ENCODE measurements at places on chromosomes 7 and 10. TPM values are rescaled to one million over a fixed set of nuclear protein-coding genes. Genes with fewer than 3 reads are reported as not detected.
A peak's percentile ranks its signal among the peaks of the same experiment; 100 is the strongest.

GRCh38 chr10:11396311-11396955 lies 215.0 kb downstream of the USP6NL start:
- no peak overlapping the region for H3K27ac ChIP-seq
- no peaks in the 10 kb centered on the region for H3K36me3 ChIP-seq
- H3K4me1 ChIP-seq, result no peaks in the 10 kb centered on the region
- no peak overlapping the region for H3K4me3 ChIP-seq

GRCh38 chr7:44703921-44704320 lies 44.7 kb upstream of the ZMIZ2 start:
- H3K36me3 ChIP-seq, result peaks cover 81% of the 10 kb centered on the region
- no peaks in the 10 kb centered on the region for H3K4me1 ChIP-seq
- no peak overlapping the region for H3K27ac ChIP-seq
- DNase-seq, result no peak

- H3K27me3 ChIP-seq, result no peaks in the 10 kb centered on the region
- H3K36me3 ChIP-seq, result peaks cover 37% of the 10 kb centered on the region
- H3K27ac ChIP-seq, result peak overlapping the region; percentile 98
- peak overlapping the region; percentile 70 for H3K4me3 ChIP-seq
- DNase-seq, result peak; percentile 96
Measured at GRCh38 chr10:93437086-93437945, 44.8 kb downstream of the MYOF start.

- no peaks in the 10 kb centered on the region for H3K27me3 ChIP-seq
- H3K27ac ChIP-seq, result peak overlapping the region; percentile 90
- peak overlapping the region; percentile 3 for H3K4me3 ChIP-seq
- H3K4me1 ChIP-seq, result peaks cover 39% of the 10 kb centered on the region
- DNase-seq, result peak; percentile 60
Measured at GRCh38 chr7:116434820-116435341, 64.7 kb upstream of the CAV2 start.

- H3K27me3 ChIP-seq, result no peaks in the 10 kb centered on the region
- H3K4me3 ChIP-seq, result no peak overlapping the region
- H3K36me3 ChIP-seq, result peaks cover 25% of the 10 kb centered on the region
- no peak for DNase-seq
- H3K4me1 ChIP-seq, result peaks cover 1% of the 10 kb centered on the region
Measured at GRCh38 chr10:43569681-43570080, 4.7 kb downstream of the ZNF239 start.

DNA sequence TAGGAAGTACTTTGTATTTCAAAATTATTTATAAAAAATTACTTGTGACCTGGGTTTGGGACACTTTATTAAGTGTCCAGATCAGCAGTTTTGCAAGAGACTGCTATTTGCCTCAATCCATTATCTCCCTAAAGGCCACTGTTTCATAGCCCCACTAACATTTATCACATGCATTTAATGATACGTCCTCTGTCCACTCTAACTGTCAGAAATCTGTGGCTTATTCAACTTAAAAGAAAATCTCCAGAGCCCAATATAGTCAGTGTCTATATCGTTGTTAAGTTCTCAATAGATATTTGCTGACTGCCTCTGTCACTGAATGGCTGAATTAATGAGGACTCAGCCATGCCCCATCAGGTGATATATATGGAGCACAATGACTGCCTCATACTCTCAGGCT lies 553.9 kb upstream of the POM121L12 start:
- H3K27me3 ChIP-seq, result no peaks in the 10 kb centered on the region
- H3K4me1 ChIP-seq, result no peaks in the 10 kb centered on the region
- H3K27ac ChIP-seq, result no peak overlapping the region
- H3K36me3 ChIP-seq, result no peaks in the 10 kb centered on the region

The ANKRD30A gene
- not detected for total RNA-seq

The KLLN gene
- 0.56 TPM for total RNA-seq

The GPR158 gene
- not detected for total RNA-seq

The CHAT gene
- total RNA-seq, result not detected

Data from MCF 10A (cell line).